MM.1S (cell line): ENCODE measurements at places on chromosomes 5 and 9.

DNA sequence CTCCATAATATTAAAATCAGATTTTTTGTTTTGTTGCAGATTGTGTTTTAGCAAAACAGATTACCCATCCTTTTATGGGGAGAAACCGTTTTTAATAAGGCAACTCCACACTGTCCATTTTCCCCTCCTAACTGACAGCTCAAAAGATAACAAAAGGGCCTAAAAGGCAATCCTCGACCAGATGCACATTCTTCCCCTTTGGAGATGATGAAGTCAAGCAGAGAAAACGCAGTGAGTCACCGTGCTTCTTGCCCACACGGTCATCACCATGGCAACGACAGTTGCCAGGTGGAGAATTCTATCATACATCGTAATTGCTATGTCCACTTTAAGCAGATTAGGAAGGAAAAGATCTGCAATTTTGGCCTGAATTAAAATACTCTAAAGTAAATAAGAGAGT is 96.4 kb downstream of the DIRAS2 start:
- no peak for DNase-seq

GRCh38 chr5:122751293-122751782 is 23.5 kb upstream of the SNX2 start:
- no peak for DNase-seq

DNA sequence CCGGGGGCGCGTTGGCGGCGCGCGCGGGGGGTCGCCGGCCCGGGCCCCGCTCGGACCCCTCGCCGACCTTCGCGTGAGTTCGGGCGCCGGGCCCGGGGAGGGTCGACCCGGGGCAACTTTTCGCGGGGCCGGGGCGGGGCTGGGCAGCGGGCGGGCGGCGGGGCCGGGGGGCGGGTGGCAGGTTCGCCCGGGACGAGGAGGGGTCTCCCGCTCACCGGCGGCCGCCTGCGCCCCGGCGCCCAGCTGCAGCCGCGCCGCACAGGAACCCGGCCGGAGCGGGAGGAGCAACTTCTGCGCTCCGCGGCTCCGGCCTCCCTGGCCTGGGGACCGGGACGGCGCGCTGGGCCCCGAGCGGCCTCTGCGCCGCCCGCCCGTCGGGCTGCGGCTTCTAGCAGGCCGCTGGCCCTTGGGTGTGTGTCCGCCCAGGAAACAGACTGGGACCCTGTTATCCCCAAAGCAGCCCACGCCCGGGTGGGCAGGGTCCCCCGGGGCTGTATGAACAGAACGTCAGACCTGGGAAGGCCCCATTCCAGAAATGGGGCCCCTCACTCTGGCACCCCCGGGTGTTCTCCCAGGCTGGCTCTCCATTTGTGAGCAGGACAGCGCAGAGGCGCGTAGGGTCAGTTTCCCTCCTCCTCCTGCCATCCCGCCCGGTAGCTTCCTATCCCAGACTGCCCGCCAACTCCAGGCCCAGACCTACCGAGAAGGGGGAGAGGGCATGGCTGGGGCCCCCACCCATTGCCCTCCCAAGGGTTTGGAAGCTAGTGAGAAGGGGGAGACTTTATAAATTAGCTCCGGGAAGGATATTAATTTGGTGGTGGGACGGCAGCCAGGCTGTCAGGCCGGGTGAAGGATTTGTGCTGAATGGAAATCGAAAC is 708 bp downstream of the RXRA start:
- DNase-seq, result peak; percentile 23

GRCh38 chr9:76697554-76697953 is 66.7 kb upstream of the PCA3 start:
- no peak for DNase-seq
